NCI-H1694 (cell line): ENCODE measurements at places on chromosomes 1 and 21.

DNA sequence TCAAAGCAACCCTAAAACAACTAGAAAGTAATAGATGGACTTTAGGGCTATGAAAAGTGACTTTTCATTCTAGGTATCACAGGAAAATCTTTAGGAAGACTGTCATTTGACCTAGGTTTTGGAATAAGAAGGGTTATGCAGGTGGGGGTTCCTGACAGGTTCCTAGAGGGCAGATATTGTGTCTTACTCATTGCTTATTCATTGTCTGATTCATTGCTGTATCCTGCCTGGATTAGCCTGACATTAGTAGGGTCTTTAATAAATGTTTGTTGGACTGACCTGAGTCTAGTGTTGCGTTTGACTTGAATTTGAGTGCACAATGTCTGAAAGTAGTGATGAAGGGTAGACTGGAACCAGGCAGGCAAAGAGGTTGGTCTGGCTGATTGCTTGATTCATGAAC, 6.0 kb downstream of the FNBP1L start:
- no peak for DNase-seq

GRCh38 chr1:80047791-80048190, 1041.3 kb upstream of the ADGRL4 start:
- DNase-seq = no peak

DNA sequence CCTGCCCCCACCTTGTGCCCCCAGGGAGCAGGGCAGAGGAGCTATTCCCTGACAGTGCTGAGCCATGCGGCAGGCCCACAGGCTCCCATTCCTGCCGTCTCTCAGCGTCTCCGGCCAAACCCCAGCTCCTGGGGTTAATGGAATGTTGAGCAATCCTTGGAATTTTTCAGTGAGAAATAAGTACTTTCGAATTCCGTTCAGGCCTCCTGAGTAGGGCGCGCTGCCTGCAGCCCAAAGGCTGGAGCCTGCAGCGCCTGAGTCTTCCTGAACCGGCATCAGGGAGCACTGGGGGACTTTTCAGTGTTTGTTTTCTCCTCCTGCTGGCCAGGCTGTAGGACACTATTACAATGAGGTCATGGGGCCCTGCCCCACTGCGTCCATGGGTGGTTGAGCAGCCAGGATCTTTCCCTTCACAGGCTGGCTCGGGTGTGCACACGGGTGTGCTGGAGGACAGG, 33.3 kb upstream of the CSF1 start:
- no peak for DNase-seq

DNA sequence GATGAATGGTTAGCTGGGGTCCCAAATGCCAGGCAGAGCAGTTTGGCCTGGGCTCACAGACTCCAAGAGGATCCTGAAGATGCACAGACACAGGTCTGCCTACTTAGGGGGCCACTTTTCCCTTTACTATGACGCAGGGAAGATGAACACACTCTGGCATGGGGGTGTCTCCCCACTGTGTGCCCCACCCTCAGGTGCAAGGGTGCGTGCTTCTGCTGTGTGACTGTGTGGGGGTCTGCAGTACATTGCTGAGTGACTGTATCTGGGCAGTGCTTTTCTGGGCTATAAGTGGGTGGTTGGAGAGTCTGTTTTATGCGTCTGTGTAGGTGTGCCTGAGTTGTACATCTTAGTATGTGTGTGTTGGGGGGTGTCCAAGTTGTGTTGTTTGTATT, 3.8 kb downstream of the NR0B2 start:
- DNase-seq = no peak

- DNase-seq = no peak
These were observed 191.5 kb downstream of the SDCCAG8 start for GRCh38 chr1:243447347-243447746.

DNA sequence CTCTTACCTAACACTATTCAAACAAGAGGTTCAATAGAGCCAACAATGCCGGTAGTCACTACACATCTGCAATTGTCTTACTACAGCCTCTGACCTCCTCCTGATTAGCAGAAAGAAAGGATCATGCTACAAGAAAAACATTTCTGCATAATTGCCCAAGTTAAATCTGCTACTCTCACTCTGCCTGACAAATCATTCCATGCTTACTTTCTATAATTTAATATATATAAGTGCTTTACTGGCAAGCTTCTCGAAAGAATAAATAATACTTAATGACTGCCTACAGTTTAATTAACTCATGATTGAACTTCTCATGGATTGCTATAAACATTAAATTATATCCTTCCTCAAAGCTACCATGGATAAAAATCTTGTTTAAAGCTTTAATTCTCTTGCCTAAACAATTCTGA, 156.0 kb downstream of the SLC45A1 start:
- DNase-seq = no peak

DNA sequence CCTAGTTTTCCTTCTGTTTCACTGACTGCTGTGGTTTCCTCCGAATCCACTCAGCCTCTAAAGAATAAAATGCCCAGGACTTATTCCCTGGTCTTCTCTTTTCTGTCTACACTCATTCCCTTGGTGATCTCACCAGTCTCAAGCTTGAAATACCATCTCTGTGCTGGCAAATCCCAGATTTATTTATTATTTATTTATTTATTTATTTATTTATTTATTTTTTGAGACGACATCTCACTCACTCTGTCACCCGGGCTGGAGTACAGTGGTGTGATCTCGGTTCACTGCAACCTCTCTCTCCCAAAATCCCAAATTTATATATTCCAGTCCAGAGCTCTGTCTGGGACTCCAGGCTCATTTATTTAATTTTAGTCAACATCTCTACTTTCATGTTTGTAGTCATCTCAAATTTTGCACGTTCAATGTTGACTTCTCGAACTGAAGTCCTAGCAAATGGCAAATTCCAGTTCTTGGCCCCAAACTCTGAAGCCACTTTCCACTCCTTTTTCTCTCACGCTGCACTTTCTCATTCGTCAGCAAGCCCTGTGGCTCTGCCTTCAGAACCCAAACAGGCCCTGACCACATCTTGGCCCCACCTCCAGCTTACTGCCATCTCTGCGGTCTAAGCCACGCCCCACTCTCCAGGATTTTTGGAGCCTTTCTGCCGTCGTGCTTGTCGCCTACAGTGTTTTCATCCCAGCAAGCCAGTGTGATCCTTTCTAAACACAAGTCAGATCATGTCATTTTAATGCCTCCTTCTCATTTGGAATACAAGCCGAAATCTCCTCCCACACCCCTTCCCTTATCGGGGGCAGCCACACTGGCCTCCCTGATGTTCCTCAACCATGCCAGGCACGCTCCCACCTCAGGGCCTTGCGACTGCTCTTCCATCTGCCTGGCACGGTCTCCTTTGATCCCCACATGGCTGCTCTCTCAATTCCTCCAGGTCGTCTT, 14.2 kb upstream of the TENT5B start:
- no peak for DNase-seq

- no peak for DNase-seq
These were observed 2.2 kb downstream of the CREG1 start for GRCh38 chr1:167551362-167551761.

DNA sequence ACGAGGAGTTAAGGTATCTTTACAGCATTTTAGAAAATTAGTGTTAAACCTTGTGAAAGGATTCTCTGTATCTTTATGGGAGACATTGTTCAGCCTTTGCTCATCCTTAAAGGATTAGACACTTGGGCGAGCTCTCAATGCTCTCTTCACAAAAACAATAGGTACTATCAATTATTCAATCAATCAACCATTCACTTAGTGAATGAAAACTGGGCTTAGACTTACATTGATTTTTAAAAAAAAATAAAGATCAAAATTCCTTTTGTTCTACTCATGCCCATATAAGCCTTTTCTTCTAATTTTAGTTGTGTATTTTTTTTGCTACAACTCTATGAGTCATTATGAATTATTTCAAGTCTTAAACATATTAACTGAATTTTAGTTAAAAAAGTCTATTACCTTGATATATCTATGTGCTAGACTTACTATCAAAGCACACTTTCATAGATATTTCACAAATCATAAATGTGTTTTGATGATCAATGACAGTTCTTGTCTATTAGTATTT, 181.2 kb downstream of the DPYD start:
- no peak for DNase-seq

GRCh38 chr21:44448651-44449131, 6.6 kb upstream of the LRRC3 start:
- DNase-seq = no peak

DNA sequence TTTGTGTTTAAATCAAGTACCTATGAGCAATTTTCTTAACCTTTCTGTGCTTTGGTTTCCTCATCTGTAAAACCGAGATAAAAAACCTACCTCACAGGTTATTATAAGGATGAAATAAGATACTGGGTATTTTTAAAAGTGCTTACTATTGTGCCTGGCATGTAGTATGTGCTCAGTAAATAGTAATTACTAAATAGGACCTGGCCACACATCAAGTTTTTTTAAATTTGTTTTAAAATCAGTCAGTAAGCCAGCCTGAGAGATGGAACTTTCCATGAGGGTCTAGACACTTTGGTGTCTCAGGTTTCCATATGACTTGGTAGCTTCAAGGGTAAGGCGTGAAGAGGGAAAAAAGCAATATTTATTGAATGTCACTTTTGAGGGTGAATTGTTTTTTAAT, 7.0 kb upstream of the ATF3 start:
- DNase-seq = no peak

GRCh38 chr1:152251391-152251790, 27.4 kb upstream of the HRNR start:
- no peak for DNase-seq

DNA sequence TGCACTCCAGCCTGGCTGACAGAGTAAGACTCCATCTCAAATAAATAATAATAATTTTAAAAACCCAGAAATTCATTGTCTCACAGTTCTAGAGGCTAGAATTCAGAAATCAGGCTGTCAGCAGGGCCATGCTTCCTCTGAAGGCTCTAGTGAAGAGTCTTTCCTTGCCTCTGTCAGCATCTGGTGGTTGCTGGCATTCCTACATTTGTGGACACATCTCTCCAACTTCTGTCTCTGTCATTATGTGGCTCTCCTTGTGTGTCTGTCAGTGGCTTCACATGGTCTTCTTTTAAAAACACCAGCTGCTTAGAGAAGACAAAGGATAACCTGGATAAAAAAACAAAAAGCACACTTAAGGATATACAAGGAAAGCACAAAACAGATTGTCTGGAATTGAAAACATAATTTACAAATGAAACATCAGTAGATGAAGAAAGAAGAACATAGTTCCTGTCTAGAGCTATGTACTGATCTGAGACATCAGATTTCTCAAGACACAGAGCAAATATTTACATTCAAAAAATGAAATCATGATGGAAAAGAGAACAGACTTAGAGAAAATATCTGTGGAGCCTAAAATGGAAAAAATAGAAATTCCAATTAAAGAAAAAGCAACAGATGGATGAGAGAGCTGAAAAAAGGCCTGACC, 32.7 kb upstream of the ASB17 start:
- no peak for DNase-seq

DNA sequence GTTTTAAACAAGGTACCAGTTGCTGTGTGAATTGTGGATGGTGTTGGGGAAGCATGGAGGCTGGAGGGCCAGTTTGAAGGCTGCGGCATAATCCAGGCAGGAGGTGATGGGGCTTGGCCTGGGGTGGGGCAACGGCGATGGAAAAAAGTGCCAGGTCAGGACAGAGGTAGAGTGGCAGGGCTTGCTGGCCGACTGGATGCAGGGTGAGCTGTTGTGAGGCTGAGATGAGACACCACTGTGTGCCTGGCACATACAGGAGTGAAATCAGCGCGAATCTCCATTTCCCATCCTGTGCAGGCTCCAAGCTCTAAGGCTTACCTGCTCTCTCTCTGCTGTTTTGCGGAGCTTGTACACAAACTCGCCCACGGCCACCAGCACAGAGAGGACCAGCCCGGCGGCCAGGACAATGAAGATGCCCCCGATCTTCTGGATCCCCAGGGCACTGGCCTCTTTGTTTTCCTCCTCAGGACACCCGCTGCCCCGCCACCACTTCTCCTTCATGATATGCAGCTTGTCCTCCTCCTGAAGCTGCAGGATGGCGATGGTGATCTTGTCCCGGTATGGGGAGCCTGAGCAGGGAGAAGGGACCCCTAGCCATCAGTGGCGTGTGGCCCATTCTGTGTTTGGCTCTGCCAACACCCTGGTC, 229.5 kb downstream of the GRIK3 start:
- no peak for DNase-seq
